ENCODE measurements at places on chromosomes 12 and 14.

- no peak for DNase-seq
These were observed 398.9 kb upstream of the MIS18BP1 start for GRCh38 chr14:45651890-45652289.

- DNase-seq, result no peak
These were observed 13.8 kb upstream of the BCL2L14 start for GRCh38 chr12:12056951-12057350.

DNA sequence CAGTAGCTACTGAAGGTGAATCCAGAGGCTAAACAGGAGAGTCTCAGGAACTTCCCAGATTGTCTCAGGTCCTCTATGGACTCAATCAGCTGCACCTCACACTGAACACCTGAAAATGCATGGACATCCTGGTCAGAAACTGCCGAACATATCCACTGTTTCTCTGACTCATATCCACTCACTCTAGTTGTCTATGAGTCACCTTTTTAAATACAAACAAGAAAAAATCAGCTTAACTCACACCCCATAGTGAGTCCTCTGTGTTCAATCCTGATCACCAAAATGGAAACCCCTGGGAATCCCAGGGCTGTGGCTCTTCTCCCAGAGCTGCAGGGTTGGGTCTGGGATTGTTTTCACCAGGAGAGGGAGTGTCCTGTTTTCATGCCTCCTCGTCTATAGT lies 556.7 kb downstream of the TMEM121 start:
- DNase-seq, result no peak

DNA sequence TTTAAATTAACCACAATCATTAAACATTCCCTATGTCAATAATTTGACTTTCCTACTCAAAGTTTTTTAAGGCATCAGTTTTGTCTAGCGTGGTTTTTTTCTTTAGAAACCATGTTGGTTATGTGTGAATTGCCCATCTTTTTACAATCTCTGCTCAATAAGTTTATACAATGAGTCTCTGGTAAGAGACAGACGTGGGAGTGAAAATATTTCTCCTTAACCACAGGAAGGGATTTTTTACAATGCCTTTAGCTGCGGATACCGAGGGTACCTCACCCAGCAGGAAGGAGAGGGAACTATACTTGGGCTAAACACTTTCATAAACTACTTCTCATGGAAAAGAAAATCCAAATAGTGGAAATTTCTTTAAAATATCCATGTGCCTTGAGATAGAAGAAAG lies 191.4 kb upstream of the BCL2L14 start:
- DNase-seq, result no peak

- no peak for DNase-seq
These were observed 144.1 kb downstream of the RPAP3 start for GRCh38 chr12:47561746-47562145.

DNA sequence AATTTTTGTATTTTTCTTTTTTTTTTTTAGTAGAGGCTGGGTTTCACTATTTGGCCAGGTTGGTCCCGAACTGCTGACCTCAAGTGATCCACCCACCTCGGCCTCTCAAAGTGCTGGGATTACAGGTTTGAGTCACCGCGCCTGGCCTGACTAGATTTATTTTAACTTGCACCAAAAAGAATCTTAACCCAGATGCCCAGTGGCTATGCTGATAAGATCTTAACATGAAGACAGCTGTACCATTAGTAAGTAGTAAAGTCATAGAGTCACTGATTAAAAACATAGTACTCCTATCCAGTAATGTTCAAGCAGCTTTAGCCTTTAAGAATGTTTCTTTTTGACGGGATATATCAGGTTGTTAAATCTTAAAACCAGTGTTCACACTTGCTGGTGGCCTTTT lies 1061.8 kb upstream of the FLRT2 start:
- no peak for DNase-seq

GRCh38 chr12:119090865-119091264 lies 87.9 kb upstream of the HSPB8 start:
- DNase-seq, result no peak

DNA sequence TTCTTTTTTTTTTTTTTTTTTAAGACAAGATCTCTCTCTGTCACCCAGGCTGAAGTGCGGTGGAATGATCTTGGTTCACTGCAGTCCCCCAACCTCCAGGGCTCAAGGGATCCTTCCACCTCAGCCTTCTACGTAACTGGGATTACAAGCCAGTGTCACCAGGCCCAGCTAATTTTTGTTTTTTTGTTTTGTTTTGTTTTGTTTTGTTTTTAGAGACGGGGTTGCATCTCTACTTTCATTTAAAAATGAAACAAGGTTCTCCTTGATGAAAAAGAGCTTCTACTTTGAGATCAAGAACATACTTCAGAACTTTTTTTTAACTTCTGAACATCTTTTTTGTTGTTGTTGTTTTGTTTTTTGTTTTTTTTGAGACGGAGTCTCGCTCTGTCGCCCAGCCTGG lies 121.7 kb upstream of the PRB2 start:
- DNase-seq, result no peak

- DNase-seq, result no peak
These were observed 124.5 kb upstream of the USP15 start for GRCh38 chr12:62135553-62136200.

DNA sequence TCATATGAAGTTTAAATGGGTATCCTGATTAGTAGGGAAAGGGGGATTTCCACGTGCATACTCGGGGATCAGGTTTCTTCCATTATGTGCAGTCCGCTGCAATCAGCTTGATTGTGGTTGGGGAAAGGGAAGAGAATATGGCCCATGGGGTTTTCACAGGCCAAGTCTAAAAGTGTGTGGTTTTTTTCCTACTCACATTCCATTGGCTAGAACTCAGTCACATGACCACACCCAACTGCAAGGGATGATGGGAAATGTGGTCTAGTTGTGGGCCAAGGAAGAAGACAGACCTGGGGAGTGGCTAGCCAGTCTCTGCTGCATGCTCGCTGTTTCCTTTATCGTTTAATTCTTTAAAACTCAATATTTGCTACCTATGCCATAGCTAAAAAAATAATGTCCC lies 105.1 kb downstream of the PRIMA1 start:
- no peak for DNase-seq

DNA sequence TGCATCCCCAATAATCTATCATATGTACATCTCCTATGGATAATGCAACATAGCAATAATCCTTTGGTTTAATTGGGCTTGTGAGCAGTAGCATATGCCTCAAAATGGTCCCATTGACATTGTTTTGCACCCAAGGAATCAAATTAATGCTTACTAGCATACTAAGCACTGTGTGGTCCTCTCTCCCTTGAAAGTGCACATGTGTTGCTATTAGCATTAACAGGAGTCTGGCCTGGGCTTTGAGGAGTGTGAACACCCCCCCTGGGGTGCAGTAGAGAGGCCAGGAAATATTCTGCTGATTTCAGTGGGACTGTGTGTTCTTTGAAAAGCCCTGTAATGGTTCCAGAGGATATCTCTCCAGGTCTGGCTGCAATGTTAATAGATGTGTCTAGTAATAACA lies 1148.4 kb downstream of the VRK1 start:
- no peak for DNase-seq

DNA sequence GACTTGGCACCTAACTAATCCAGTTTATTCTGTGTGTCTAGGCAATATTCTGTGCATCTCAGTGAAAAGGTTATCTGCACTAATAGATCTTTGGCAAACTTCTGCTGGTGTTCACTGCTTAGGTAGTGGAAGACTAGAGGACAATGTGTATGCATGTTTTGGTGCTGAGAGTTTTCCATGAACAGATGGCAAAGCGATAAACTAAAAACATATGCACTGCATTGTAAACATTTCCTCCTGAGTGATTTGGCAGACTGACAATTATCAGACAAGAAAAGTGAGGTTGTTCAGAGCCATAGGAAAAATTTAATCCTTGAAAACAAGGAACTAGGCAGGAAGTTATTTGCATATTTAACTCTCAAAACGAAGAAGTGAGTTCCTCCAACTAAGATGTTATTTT lies 400.4 kb downstream of the ATP23 start:
- no peak for DNase-seq

DNA sequence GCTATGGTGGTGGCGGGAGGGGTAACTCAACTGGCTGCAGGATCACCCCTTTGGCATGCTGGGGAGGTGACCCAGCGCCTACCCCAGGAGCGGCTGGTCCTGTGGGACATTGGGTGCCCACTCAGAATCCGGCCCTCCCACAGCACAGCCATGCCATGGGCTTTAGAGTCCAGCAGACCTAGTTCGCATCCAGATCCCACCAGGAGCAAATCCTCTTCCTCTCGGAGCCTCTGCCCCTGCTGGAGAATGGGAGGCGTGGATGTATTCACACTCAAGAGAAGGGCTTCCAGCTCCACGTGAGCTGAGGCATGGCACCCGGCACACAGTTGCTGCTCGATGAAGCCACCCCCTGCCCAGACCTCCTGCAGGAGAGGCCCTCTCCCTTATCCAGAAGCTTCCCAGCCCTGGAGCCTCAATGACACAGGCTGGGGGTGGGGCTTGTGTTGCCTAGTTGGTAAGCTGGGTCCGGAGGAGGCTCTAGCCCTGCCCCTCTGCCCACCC lies 17.7 kb downstream of the FAM222A start:
- no peak for DNase-seq

GRCh38 chr12:26298785-26299621 lies 103.6 kb downstream of the SSPN start:
- DNase-seq, result no peak

DNA sequence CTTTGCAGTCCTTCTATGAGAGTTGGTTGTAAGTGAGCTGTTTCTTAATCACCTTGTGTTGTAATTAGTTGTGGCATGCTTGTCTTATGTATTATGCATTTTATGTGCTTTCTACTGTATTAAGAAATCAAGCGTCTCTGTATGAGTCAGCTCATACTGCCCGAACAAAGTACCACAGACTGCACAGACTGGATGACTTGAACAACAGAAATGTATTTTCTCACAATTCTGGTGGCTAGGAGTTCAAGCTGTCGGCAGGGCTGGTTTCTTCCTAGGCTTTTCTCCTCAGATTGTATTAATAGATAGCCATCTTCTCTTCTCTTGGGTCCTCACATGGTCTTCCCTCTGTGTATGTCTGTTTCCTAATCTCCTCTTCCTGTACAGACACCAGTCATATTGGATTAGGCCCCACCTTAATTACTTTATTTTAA lies 77.7 kb downstream of the FLRT2 start:
- no peak for DNase-seq

GRCh38 chr14:91405241-91405721 lies 12.3 kb downstream of the CCDC88C start:
- DNase-seq, result no peak

DNA sequence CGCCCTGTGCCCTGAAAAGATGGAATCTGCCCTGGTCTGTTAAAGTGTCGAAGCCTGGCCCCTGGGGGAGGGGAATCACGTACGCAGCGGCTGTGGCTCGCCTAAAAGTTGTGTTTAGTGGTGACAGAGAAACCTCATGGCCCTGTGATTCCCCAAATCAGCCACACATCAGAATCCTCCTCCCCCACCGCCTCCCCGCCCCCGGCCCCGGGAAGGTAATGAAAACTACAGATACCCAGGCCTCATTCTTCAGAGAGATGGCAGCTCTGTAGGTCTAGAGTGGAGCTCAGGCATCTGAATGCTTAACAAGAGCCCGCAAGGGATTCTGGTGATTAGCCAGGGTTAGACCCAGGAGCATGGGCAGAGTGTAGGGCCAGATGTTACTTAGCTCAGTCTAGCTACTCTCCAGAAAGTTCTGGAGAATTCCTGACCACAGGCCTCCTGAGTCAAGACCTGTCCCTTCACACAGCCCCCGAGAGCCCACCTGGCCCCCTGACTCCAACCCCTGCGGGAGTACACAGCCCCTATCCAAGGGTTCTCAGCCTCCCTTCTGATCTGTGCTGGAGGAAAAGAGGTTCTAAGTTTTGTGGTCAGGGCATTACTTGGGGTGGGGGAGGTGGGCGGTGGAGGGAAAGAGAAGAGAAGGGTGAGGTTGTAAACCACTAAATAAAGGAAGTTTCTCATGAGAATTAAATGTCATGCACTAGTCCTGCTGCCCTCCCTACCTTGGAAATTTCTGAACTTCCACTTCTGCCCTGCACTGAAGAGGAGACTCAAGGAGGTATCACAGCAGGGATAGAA lies 114.8 kb downstream of the PLXNC1 start:
- DNase-seq, result peak; percentile 47

- DNase-seq, result no peak
These were observed 1322.1 kb downstream of the TMEM121 start for GRCh38 chr14:106848330-106849121.

- DNase-seq, result no peak
These were observed 361.3 kb upstream of the TMTC1 start for GRCh38 chr12:30144777-30145683.

- no peak for DNase-seq
These were observed 41.1 kb upstream of the CSRNP2 start for GRCh38 chr12:51124504-51124903.
